Activated CD4-positive, alpha-beta T cell treated with anti-CD3 and anti-CD28 coated beads for 24 hours (primary cell): ENCODE measurements at places on chromosomes 3 and 15.

DNA sequence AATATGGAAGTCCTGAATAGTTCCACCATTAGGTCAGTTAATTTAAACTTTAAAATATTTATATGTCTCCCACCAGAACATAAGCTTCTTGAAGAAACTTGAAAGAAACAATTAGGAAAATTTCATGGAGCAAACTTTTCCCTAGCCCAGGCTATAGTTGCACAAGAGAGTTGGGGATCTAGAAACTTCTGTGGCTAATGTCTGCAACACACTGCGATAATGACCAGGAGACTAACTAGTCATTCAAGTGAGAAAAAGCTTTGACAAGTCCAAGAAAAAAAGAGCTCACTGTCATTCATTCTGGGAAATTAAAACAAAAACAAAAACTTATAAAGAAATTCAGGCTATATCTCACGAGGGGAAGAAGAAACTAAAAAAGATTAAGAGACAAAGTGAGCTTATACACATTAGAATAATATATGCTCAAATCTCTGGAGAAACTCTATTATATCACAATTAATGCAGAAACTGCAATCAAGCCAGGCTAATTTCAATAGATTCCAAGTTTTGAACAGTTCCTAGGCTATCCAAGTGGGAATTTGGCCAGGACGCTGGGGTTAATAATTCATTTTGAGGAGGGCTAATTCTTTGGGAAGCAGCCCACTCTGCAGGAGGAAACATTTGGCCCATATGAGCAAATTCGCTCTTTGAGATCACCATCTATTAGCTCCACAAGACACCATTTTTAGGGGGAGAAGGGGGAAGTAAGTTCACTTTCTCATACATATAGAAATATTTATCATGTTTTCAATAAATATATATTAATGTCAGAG, 134.6 kb downstream of the MEIS2 start:
- DNase-seq, result no peak

DNA sequence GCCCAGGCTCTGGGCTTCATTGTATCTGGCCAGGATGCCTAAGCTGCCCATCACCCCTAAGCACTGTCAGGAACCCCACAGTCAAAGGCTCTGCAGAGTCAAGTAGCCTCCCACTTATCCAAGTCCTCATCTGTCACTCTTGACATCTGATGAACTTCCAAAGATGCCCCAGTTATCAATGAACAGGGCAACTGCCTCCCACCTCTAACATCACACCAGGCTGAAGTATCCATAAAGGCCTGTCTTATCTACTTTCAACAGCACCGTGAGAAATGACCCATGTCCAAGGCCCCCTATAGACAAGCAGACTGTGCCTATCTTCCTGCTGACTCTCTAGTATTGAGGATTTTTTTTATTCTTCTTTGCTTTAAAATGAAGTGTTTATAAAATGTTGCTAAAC, 56.4 kb downstream of the TRIM69 start:
- DNase-seq, result no peak

DNA sequence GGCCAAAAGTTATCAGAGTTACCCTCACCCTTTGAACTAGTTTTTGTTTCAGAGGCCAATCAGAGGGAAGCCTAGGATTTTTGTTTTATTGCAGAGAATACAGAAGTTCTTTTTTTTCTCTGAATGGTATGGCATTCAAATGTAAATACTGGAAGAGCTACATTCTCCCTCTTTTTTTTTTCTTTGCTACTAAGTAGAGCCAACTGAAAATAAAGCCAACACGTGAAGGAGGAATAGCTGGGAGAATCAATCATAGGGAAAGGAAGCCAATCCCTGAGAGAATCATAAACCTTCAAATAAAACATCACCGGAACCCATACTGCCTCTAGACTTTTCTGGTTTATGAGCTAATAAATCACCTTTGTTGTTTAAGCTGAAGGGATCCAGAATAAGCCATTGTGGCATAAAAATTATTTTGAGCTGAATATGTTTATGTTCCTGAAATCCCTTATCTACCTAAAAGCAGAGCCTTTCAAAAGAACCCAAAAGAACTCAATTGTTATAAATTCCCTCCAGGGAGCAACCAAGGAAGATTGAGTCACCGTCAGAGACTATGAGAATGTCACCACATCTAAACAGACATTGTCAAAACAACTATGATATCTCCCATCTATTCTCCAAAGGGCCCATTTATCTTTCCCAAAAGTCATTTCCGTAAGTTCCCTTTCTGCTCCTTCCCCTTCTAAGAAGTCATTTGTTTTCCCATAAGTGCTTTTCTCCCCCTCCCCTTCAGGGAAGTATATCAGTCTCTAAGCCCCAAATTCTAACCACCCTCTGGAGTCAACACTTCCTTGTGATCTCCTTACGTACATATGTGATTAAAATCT, 3.8 kb upstream of the ZNF280D start:
- DNase-seq, result no peak

- no peak for DNase-seq
These were observed 48.6 kb downstream of the SLC25A26 start for GRCh38 chr3:66269411-66269810.

DNA sequence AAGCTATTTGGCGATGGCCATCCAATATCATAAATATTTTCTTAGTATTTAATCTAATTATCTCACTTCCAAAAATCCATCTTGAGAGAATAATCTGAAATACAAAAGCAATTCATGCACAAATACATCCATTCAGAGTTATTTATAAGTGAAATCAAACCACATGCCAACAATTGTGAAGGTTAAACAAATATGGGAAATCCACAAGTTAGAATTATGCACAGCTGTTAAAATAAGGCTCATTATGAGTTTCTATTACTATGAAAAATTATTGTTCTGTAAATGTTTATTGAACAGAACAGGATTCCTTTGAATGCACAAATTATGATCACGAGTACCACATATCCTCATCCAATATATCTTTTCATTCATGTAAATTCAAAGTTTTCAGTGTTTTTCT, 267.7 kb downstream of the PLOD2 start:
- DNase-seq, result no peak

DNA sequence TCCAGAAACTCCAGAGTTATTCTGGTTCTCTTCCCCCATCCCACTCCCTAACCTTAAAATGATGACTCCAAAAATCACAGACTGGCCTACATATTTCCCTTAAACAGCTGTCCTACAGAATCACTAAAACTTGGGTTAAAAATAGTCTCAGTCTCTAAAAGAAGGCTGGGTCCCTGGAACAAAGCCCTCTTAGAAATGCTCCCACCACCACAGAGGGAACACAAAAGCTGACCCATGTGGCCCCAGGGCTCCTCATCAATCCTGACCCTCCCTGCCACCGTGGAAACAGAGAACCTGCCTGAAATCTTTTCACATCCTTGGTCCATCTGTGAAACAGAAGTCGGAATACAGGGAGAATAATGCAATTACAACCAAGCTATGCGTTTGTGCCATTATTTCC, 55.7 kb upstream of the DCLK3 start:
- no peak for DNase-seq

GRCh38 chr3:114405202-114405990, 111.6 kb downstream of the TIGIT start:
- no peak for DNase-seq

- DNase-seq, result no peak
These were observed 747.6 kb downstream of the NAALADL2 start for GRCh38 chr3:175606650-175607318.

- no peak for DNase-seq
These were observed 73.7 kb downstream of the TM2D3 start for GRCh38 chr15:101578443-101578894.

DNA sequence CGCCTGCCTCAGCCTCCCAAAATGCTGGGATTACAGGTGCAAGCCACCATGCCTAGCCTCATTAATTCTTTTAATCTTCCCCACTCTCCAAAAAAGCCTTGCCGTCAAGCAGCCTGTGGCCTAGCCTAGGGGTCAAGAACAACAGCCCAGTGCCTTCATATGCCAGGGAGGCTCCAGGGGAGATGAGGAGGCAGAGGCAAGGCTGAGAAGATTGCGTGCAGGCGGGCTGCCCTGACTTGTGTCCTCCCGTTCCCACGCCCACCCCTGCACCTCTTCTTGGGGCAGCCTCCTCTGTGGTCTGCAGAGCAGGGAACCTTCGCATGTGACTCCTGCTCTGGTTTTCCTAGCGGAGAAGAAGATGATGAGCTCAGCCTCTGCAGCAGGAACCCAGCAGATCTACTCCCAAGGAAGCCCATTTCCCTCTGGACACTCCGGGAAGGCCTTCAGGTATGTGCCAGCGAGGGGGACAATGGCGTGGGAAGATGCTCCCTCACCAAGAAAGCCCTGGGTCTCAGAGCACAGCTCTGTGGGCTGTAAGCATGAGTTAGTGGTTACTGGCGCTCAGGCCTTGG, 118.5 kb upstream of the ABHD17C start:
- no peak for DNase-seq

DNA sequence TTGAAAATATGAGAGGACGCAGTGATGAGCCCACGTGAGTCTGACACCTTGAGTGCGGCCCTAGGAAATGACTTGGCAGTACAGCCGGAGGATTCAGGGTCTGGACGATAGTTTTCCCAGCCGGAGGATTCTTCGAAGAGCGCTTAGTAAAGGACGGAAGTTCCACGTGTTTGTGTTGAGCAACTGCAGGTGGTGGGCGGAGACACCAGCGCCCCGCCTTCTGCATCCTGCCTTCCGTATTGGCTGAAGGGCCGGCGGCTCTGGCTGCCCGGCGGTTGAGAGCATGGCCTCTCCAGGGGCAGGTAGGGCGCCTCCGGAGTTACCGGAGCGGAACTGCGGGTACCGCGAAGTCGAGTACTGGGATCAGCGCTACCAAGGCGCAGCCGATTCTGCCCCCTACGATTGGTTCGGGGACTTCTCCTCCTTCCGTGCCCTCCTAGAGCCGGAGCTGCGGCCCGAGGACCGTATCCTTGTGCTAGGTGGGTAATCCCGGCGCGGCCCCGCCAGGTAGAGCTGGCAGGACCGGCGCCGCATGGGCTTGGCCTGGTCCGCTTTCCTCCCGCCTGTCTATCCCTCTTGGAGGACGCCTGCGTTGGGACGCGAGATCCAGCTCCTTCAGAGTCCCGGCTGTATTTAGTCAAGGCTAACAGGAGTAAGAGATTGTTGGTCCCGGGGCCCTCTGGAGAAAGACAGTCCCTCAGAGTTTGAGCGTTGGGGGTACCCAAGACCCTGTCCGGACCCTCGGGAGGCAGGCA, at the start of gene EEF1AKMT4:
Gene EEF1AKMT4 (plus strand): TSS at position 261 of the 755 bp plus-strand sequence. CDS start 23 bp downstream, at position 284.
- DNase-seq, result peak; percentile 92

DNA sequence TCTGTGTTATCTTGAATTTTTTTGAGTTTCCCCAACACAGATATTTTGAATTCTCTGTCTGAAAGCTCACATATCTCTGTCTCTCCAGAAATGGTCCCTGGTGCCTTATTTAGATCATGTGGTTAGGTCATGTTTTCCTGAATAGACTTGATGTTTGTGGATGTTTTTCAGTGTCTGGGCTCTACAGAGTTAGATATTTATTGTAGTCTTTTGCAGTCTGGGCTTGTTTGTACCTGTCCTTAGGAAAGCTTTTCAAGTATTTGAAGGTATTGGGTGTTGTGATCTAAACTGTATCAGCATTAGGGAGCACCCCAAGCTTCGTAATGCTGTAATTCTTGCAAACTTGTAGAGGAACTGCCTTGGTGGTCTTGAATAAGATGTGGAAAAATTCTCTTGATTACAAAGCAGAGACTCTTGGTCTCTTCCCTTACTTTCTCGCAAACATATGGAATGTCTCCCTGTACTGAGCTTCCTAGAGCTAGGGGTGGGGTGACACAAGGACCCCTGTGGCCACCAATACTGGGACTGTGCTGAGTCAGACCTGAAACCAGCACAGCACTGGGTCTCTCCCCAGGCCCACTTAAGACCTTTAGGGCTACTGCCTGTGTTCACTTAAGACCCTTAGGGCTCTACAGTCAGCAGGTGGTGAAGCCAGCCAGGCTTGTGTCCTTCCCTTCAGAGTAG, 26.5 kb downstream of the TM4SF18 start:
- no peak for DNase-seq

DNA sequence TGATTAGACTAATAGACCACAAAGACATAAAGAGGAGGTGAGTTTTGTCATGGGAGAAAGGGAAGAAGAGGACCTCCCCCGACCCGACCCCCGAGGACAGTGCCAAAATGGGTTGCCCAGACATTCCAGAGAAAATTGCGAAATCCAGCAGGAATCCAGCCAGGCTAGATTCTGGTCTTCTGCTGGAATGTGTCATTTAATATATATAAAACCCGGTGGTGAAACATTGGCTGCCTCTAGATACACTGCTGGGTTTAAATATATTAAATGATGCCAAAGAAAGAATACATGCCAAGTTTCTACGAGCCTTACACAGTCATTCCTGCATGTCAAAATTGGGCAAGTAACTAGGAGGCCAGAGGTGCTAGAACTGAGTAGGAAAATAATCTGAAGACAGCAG, 45.3 kb upstream of the SPESP1 start:
- no peak for DNase-seq

GRCh38 chr3:127585163-127585812, 5.2 kb downstream of the TPRA1 start:
- no peak for DNase-seq

DNA sequence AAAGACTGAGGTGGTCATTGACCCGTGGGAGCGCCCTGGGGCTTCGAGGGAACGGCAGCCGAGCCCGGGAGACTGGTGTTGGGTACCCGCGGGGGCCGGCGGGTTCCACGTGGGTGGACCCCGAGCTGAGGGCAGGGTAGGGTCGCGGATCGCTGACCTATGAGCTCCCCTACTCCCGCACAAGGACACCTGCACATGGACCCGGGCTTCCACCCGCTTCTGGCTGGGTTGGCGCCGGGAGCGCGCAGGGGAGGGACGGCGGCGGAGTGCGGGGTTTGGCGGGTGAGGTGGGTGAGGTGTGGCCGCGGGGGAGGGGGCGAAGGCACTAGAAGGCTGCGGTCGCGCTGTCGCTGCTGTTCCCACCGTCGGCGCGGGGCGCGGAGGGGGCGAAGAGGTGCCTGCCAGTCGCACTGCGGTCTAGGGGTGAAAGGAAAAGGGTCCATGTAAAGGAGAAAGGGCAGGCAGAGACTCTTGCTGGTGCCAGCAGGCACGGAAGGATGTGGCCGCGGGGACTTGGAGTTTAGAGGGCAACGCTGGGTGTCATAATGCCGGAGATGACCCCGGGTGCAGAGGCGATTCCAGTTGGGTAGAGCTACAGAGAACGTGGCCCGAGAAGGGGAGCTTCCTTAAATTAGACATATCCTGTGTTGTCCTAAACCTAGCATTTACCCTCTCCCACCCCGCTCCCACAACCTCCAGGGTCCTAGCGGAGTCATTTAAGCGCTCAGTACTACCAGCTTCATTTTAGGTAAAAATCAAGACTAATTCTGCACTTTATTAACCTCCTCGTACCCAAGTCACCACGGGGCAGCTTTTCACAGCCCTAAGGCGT, 245.9 kb upstream of the TOPAZ1 start:
- no peak for DNase-seq

DNA sequence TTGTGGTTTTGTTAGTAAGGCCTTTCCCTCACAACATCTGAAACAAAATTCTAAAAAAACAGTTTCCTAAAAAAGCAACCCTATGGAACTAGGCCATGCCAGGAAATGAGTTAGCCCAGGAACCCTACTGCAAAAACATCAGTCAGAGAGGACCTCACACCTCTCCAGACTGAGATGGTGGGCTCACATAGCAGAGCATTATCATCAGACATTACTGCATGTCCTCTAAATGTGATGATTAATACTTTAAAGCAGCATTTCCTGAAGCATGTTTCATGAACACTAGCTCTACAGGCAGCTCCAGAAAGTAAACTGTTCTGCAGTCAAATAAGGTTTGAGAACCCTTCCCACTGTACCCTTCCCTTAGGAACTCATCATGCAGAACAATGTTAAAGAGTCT, 232.3 kb upstream of the MRPL3 start:
- DNase-seq, result no peak

- DNase-seq, result no peak
These were observed 595.1 kb upstream of the ARPP21 start for GRCh38 chr3:35044190-35044589.

- no peak for DNase-seq
These were observed 52.9 kb downstream of the CACNA1D start for GRCh38 chr3:53547327-53547726.

- no peak for DNase-seq
These were observed 548.6 kb downstream of the MAGI1 start for GRCh38 chr3:65490114-65490513.
